Activated T-helper 9 cell treated with anti-CD3 and anti-CD28 coated beads, Interleukin-2, amount 50 U/mL, for 16 hours (primary cell): ENCODE measurements at places on chromosomes 16 and 17.
A peak's percentile ranks its signal among the peaks of the same experiment; 100 is the strongest.

GRCh38 chr17:12510535-12510934 lies 155.2 kb upstream of the MYOCD start:
- no peak for DNase-seq

DNA sequence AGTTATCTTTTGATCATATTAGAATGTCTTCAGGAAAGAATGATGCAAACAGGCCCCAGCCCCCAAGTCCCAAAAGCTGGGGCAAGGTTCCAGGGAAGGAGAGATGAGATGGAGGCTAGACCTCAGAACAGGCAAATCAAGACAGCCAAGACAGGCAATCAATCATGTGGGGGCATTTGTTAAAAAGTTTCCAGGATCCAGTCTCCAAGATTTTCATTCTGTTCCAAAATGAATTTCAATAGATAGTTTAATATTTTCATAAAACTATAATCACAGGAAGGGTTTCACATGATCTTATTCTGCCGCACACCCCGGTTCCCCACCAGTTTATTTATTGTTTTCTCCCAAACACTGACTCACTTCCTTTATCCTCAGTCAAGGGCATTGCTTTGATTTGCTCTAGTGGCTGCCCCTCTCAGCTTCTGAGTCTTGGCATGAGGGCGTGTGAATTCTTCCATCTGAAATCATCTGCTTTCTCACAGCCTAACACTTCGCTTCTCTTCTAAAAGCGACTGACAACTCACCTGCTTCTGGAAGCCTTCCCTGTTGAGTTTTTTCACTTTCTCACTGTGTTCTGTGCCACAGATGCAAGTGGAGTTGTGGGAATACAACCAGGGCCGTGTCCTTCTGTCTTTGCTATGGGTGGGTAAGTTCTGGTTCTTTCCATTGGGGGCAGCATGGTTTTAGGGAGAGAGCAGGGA lies 12.2 kb upstream of the TERF2 start:
- DNase-seq: no peak

GRCh38 chr17:50268743-50269275 lies 5.5 kb upstream of the TMEM92 start:
- no peak for DNase-seq

DNA sequence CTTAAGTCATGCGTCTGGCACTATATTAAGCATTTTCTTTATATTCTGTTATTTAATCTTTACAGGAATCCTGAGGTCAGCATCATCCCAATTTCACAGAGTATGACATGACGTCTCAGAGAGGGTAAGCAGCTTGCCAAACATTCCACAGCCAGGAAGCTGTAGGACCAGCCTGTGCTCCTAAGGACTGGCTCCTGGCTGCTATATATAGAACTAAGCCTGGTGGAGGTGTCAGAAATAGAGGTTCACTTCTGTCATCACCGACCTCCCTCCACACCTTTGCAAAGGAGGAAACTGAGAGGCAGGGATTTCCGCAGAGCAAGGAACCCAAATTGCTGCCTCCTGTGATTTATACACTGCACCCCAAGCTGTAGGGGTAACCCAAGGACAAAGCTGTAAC lies 37.9 kb upstream of the NDRG4 start:
- no peak for DNase-seq

- no peak for DNase-seq
These were observed 41.5 kb downstream of the CPNE2 start for GRCh38 chr16:57133886-57134285.

DNA sequence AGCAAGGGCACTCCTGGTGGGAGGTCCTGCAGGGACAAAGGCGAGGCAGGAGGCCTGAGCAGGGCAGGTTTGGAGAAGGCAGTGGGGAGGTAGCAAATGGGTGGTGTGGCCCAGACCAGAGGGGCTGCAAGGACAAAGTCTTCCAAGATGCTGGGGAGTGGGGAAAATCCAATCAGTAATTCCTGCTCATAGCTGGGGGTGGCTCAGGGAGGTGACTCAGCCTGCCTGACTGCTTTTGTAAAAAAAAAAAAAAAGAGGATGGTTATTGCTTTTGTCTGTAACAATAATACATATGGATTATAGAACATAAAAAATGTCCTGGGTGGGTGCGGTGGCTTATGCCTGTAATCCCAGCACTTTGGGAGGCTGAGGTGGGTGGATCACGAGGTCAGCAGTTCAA lies 5.2 kb downstream of the IL34 start:
- no peak for DNase-seq

DNA sequence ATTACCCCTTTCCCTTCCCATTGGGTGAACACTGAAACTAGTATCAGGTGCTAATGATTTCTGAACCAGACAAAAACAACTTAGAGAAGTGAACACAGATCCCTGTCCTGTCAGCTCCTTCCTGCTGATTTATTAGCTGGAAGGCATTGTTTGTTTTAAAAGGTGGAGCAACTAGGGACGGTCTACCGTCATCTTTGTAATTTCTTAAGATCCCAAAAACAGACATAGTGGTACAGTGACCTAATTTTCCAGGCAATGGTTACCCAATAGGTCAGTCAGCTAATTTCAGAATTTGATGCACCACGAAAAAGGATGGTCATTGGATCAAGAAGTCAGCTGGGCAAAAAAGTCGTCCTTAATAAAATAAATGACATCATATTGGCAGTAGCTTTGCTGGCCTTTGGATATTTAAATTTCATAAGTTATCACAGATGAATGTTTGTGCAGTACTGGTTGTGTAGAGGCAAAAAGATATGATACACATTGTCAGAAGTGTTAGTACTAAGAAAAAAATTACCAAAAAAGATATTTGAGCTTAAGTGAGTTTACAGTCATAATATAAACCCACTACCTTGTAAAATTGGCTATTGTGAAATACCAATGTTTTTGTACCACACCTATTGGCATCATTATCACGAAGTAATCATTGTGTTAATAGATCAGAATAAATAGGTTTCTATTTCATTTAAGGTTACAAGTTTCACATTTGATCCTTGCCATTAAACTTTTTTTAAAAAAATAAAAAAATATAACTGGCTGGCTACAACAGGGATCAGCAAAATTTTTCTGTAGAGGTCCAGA lies 27.2 kb upstream of the KCNJ16 start:
- DNase-seq: no peak

DNA sequence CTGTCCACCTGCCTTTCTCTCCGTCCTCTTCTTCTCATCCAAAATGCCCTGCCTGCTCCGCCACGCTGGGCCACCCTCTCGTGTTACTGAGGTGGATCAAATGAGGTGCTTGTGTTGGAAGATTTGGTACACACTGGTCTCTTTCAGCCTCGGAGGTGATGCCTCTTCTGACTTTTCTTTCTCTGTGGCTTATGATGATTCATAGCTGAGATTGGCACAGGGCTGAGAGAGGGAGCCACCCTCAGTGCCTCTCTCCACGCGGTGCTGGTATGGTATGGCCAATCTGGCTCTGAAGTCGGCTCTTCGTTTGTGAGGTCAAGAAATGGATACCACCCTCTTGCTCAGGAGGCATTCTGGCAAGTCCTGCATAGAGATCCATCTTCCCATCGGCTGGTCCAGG lies 82.4 kb downstream of the PLCG2 start:
- no peak for DNase-seq

DNA sequence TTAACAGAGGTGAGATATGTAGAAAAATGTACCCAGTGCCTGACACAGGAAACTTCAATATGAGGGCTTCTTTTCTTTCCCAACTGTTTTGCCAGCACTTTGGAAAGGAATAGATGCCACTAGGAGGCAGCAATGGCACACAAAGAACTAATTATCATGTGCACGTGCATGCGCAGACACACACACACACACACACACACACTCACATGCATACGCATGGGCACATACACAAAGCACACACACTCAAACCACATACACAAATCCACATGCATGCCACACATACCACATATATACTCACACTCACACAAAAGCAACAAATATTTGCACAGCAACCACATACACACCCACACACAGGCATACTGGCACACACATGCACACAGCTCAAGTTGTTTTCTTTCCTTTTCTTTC lies 8.8 kb upstream of the CEP112 start:
- no peak for DNase-seq

DNA sequence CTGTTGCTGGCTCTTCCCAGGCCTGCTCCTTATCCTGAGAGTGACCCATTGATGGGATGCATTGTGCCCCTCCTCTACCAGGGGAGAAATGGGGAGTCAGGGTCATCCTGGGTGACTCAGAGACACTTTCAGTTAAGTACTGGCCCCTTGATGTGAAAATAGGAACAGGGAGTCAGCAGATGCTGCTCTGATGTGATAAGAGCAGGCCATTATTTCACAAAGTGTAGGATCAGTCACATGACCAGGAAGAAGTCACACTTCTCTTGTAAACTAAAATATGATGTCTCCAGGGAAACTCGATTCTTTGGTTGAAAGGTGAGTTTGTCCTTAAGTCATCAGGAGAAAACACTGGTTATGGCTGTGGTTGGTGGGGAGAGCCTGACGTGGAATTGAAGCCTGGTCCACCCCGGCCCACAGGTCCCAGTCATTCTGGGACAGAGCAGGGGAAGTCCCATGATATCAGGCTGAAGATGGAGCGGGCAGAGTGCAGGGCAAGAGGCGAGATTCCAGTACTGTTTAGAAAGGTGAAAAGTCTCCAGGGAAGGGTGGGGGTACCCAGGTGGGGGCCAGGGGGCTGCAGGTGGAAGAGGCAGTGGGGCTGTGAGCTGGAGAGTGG lies 88.6 kb upstream of the NLRP1 start:
- DNase-seq: no peak

GRCh38 chr17:63446753-63447470 lies 806 bp upstream of the CYB561 start:
- DNase-seq: peak; percentile 41

- DNase-seq: no peak
These were observed 10.9 kb upstream of the TBX2 start for GRCh38 chr17:61388561-61389356.

- DNase-seq: no peak
These were observed 7.9 kb downstream of the TIMM22 start for GRCh38 chr17:1004769-1005295.

- DNase-seq: no peak
These were observed 28.8 kb downstream of the JPH3 start for GRCh38 chr16:87631067-87631466.

GRCh38 chr17:76492123-76492988 lies 8.9 kb downstream of the RHBDF2 start:
- no peak for DNase-seq

- no peak for DNase-seq
These were observed 63.4 kb downstream of the LMF1 start for GRCh38 chr16:907361-907760.

DNA sequence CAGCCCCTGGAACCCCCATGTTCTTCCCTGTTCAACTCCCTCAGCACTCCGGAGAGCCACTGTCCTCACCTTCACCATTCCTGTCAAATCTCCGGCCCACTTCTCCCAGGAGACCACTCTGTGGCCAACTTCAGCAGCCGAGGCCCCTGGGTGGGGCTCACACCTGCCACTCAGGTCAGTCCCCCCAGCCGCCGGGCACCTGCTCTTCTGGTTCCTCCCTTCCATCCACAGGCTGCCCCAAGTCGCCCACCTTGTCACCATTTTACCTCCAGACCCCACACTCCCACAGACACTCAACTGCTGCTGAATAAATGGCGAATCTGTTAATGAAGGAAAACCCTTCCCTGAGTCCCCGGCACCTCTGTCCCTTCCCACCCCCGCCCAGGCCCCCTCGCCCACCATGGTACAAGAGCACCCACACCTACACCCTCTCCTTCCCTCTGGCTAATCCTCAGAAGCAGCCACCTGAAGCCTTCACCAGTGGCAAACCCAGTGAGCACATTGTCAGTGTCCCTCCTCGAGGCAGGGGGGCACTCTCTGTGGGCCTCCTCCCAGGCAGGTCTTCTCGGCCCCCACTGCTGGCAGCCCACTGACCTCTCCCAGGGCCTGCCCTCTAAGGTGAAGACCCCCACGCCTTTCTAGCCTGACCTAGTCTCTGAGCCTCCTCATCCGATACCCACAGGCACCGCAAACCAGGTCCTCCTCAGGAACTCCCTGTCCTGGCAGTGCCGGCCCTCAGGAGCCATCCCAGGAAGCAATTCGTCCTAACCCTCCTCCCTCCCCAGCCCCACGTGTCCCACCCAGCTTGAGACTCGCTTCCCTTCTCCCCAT lies 8.2 kb downstream of the CANT1 start:
- DNase-seq: no peak

DNA sequence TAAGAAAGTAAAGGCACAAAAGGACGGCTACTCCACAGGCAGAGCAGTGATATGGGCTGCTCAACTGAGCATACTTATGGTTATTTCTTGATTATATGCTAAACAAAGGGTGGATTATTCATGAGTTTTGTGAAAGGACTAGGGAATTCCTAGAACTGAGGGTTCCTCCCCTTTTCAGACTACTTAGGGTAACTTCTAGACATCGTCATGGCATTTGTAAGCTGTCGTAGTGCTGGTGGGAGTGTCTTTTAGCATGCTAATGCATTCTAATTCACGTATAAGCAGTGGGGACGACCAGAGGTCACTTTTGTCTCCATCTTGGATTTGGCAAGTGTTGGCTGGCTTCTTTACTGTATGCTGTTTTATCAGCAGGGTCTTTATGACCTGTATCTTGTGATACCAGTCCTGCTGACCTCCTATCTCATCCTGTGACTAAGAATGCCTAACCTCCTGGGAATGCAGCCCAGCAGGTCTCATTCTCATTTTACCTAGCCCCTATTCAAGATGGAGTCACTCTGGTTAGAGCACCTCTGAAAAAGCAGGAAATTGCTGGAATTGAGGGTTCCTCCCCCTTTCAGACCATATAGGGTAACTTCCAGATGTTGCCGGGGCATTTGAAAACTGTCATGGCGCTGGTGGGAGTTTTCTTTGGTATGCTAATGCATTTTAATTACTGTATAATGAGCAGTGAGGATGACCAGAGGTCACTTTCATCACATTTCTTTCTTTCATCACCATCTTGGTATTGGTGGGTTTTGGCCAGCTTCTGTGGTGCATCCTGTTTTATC lies 388.5 kb downstream of the XYLT1 start:
- DNase-seq: no peak
